ENCODE measurements at places on chromosomes 16 and 17. TPM values are rescaled to one million over a fixed set of nuclear protein-coding genes. Genes with fewer than 3 reads are reported as not detected.
A peak's percentile ranks its signal among the peaks of the same experiment; 100 is the strongest.

DNA sequence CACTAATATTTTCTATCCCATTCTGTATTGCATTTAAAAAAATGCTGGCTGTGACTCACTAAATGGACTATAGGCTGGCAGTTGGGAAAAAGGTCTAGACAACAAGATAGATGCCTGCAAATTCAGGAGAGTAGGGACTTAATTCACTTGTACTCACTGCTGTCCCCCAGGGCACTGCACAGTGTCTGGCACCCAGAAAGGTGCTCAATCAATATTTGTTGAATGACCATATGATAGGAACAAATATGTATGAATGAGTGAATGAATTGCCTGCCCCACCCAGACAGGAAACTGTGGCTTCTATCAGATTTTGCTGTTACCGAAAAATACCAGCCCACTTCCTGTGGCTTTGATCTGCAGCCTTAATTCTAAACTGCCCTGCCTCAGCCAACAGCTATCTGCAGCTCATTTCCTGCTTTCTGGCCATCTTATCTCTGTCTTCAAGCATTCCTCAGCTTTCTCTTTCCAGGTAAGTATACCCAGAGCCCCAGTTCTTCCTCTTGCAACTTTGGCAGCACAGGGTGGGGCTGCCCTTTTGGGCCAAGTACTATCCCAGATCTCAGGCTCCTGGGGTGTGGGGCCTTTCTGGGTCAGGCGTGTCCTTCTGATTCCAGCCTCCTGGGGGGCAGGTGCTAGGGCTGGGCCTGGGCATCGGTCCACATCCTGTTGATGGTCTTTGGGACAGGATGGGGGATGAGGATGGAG is 15.3 kb upstream of the TNS4 start:
- peak; percentile 67 for DNase-seq

- peak; percentile 28 for DNase-seq
These were observed 50.6 kb downstream of the SPECC1 start for GRCh38 chr17:20059728-20060188.

The TNFRSF13B gene
- not detected for total RNA-seq

DNA sequence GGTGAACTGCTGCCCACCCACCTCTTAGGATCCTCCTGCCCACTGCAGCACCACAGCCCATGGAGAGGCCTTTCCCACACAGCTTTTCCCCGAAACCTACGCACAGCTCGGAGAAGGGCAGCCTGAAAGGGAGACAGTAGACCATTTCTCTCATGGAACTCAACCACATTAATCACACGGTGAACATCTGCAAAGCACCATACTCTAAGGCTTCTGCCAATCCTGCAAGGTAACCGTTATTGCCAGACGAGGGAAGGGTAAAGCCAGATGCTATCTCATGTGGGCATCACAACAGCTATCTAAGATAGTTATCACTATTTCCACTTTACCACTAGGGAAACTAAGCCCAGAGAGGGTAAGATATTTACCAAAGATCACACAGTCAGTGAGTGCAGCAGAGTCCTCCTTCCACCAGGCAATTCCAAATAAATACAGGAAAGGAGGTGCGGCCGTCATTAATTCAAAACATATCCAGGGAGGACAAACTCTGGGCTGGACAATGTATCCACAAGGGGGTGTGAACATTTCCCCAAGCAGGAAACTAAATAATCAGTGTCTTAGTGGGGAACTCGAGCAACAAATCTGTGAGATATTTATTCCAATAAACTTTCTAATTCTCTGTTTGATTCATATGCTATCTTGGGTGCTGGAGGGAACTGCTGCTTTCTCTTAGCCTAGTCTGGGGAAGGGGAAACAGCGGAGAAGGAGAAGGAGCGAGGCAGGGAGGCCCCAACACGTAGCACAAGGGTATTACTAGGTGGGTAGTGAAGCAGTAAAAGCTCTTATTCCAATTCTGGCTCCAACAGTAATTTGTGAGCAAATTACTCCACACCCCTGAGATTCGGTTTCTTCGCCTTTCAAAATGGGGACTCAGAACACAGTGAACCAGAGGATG is 723 bp downstream of the TMEM186 start:
- peak; percentile 57 for DNase-seq

DNA sequence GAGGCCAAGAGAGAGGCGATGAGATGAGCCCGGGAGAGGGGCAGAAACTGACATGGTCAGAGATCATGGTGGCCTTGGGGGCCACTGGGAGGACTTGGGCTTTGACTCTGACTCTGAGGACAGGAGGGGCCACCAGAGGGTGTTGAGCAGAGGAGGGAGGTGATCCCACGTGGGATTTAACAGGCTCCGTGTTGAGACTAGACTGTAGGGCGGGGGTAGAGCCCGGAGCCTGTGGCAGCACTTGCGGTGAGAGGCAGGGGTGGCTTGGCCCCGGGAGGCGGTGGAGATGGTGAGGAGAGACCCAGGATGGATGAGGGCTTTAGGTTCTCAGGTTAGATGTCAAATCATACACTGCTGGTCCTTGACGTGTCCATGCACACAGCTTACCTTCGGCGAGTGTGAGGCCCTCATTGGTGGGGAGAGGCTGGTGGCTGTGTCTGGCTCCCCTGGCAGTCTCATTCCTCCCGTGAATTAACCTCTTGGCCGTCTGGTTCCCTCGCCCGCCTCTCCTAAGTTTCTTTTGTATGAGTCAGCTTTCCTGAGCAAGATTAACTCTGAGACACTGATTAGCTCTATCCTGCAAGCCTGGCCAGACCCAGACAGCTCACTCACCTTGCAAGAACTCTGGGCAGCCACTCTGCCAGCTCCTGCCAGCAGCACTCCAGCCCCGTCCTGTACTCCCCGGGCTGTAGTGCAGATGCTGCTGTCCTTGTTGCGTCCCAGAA is 39.7 kb downstream of the VPS35L start:
- peak; percentile 91 for DNase-seq

The FOXK2 gene
- total RNA-seq, result 38.4 TPM

The CPHXL2 gene
- total RNA-seq, result not detected

- DNase-seq, result peak; percentile 55
These were observed at the start of gene C17orf113 for GRCh38 chr17:42050393-42051012. C17orf113 (minus strand) TSS chr17:42050601; CDS start chr17:42043376, 7,225 bp downstream.

DNA sequence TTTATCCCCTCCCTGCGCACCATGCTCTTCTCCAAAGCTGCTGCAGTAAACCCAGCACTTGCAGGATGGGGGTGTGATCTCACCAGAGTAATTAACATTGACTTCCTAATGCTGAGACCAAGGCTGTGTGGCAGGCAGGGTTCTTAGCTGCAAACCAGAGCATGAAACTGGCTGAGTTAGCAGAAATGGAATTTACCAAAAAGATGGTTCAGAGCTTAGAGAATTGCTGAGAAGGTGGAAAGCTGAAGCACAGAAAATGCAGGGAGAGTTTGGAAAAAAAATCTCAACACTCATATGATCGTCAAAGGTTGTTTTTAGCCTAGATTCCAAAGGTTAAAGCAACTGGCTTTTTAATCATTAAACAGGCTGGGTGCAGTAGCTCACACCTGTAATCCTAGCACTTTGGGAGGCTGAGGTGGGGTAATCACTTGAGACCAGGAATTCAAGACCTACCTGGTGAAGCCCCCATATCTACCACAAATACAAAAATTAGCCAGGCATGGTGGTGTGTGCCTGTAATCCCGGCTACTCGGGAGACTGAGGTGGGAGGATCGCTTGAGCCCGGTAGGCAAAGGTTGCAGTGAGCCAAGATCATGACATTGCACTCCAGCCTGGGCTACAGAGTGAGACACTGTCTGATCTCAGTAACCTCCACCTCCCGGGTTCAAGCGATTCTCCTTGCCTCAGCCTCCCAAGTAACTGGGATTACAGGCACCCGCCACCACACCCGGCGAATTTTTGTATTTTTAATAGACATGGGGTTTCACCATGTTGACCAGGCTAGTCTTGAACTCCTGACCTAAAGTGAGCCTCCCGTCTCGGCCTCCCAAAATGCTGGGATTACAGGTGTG is 6.0 kb upstream of the TXNDC11 start:
- DNase-seq, result no peak

DNA sequence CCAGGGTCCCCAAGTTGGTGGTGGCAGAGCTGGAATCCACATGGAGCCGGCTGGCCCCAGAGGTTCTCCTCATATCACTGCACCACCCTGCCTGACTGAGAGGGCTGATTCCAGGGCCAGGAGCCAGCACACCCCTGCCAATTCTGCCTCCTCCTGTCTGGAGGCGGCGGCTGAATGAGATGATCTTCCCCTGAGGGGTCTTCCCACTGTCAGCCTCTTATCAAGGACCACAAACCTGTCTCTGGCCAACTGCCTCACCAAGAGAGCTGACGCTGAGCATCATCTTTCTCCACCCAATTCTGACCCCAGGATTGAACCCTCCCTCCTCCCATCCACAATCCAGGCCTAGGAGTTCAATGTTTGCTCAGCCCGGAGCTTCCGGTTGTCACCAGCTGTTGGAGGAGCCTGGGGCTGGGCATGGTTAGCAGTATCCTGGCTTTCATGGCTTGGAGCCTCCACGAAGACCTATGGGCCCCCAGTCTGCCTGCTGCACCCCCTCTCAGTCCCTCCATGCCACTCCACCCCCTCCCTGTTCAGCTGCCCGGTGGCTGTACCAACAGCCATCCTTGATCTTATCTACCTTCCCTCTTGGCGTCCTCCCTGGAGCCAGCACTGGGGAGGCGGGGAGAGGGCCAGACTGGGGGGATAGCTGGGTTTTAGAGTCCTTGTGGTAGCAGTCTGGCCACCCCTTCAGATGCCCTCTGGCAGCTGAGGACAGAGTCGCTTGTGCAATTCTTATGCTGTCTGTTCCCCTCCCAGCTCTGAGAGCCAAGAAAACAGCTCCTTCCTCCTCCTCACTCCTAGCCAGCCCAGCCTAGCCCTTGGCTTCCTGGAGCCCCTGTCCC is 25.6 kb downstream of the ABCC3 start:
- DNase-seq, result peak; percentile 69

- no peak for DNase-seq
These were observed 74.2 kb upstream of the NLK start for GRCh38 chr17:27968206-27968732.

DNA sequence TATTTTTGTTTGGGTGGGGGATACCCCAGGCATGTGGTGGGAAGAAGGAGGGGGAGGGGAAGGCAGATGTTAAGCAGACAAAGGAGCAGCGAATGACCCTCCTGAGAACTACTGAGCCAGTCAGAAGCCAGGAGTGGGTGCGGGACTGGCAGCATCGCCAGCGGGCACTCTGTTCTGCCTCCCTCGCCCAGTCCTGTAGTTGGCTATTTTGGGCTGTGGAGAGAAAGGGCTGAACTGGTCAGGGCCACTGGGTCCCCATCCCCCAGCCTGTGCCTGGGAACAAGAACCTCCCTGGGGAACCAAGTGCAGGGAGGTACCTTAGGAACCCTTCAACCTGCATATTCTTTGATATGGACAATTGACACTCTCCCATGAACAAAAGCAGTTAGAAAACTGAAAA is 6.4 kb downstream of the LRRC3C start:
- DNase-seq, result no peak

The TBC1D3 gene
- total RNA-seq, result not detected

GRCh38 chr17:45092911-45093430 is 31.9 kb downstream of the NMT1 start:
- peak; percentile 100 for DNase-seq

The LCMT1 gene
- total RNA-seq, result 30.3 TPM

DNA sequence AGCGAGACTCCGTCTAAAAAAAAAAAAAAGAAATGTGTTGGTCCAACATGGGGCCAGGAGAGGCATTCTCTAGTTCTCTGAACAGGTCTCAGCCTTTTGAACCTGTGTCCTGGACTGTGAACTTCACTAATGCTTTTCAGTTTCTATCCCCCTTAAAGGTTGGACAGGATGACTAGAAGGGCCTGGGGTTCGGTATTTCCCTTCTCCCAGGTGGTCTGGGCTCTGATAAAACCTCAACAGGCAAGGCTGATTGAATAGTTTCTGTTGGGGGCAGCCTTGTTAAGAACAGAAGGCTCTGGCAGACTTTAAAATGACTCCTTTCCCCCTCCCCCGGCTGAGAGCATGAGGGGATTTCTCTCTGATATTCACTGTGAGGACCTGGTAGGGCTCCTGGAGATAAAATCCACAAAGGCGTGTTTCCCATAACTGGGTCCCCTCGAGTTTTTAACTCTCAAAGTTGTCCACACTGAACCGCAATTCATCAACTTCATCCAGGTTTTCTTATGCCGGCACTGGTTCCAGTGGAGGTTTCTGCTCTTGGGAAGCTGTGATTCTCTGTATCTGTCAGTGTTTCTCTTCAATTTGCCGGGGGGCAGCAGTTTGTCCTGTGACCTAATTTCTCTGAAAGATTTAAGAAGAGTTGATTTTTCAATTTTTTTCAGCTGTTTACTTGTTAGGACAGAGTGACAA is 91.3 kb downstream of the METRNL start:
- no peak for DNase-seq

GRCh38 chr17:50893183-50893993 is 27.2 kb upstream of the TOB1 start:
- peak; percentile 22 for DNase-seq

The KREMEN2 gene
- not detected for total RNA-seq

The SRL gene
- not detected for total RNA-seq

The ACSM2B gene
- not detected for total RNA-seq

DNA sequence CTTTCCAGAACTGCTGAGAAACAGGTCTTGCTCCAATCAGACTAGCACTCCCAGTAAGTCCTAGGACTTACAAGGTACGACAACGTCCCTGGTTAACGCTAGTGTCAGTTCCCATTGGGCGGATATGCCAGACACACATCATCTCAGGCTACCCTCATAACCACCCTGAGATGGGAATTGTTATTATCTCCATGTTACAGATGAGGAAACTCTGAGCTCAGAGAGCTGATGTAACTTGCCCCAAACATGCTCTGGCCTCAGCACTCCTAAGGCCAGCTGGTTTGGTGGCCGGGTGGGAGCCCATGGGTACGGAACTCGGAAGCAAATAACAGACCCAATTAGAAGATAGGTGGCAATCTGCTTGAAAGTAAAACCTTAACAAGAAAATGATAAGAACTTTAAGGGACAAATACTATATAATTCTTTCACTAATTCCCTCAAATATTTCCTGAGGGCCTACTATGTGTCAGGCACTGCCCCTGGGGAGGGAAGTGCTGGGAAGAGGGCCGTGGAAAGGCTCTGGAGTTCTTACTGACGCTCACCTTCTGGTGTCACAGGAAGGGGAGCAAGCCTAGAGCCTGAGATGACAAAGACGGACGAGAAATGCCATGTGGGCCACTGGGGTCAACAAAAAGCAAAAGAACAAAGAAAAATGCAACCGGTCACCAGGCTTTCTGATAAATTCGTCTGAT is 6.9 kb downstream of the CREBBP start:
- DNase-seq, result no peak

- no peak for DNase-seq
These were observed 439 bp upstream of the GNG13 start for GRCh38 chr16:800834-801511.

DNA sequence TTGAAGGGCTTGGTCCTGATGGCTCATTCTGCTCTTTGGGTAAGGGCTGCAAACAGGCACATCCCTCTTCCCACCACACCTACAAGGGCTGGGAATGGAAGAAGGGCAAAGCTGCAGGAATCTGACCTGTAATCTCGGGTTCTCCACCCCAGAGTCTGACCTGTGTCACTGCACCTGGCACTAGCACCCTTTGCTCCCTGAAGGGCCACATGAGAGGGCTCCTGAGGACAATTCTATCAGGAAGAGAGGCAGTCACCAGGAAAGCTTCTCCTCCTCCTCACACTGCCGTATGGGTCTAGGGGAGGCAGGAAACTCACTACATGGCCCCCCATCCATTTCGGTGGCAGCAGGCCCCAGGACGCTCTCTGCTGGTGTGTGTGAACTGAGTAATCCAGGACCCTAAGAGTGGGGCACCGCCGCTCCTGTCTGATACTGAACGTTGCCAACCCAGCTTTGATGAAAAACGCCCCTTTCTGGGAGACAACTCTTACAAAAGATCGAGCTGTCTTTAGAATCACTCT is 26.4 kb downstream of the TTLL6 start:
- DNase-seq, result no peak

The MT3 gene
- total RNA-seq, result not detected
